ENCODE measurements at places on chromosomes 3 and 15. TPM values are rescaled to one million over a fixed set of nuclear protein-coding genes. Genes with fewer than 3 reads are reported as not detected.

- no peak for DNase-seq
Measured at GRCh38 chr3:65472501-65472900, 566.2 kb downstream of the MAGI1 start.

DNA sequence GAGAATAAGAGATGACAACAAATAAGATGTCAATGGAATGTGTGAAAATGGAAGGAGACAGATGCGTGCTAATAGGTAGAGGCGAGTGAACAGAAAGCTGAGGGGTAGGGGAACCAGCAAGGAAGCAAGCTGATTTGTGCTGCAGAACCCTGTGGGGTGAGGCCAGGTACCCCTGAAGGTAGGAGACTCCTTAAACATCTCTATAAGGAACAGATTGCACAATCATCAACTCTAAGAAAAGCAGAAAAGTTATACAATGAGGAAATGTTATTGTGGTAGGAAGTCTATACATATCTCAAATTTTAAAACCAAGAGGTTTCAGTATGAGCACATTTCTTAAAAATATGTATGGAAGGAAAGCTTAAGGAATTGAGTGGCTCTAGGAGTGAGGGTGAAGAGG lies 315.0 kb upstream of the TPM1 start:
- DNase-seq = no peak

DNA sequence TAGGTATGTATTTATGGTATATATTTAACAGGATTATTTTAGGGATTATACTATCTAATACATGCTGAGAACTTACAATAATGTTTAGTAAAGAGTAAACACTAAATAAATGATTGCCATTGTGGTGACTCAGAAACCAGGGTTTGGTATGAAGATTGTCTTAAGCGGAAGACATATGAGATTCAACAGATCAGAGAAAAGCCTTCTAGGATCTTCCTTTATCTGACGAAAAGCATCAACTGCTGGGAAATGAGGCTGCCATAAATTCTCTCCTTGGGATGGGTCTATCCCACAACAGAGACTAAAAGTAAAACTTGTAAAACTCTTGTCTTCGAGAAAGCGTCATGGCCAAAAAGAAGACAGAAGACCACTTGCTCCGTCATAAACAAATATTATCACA lies 1352.2 kb upstream of the EPHA6 start:
- no peak for DNase-seq

- no peak for DNase-seq
Measured at GRCh38 chr3:77462951-77463350, 423.1 kb downstream of the ROBO2 start.

GRCh38 chr3:98058244-98058960 lies 23.3 kb upstream of the GABRR3 start:
- no peak for DNase-seq

GRCh38 chr15:70196372-70197316 lies 98.9 kb upstream of the TLE3 start:
- DNase-seq = peak; percentile 92

GRCh38 chr3:43748179-43748578 lies 57.4 kb downstream of the ABHD5 start:
- peak; percentile 83 for DNase-seq

DNA sequence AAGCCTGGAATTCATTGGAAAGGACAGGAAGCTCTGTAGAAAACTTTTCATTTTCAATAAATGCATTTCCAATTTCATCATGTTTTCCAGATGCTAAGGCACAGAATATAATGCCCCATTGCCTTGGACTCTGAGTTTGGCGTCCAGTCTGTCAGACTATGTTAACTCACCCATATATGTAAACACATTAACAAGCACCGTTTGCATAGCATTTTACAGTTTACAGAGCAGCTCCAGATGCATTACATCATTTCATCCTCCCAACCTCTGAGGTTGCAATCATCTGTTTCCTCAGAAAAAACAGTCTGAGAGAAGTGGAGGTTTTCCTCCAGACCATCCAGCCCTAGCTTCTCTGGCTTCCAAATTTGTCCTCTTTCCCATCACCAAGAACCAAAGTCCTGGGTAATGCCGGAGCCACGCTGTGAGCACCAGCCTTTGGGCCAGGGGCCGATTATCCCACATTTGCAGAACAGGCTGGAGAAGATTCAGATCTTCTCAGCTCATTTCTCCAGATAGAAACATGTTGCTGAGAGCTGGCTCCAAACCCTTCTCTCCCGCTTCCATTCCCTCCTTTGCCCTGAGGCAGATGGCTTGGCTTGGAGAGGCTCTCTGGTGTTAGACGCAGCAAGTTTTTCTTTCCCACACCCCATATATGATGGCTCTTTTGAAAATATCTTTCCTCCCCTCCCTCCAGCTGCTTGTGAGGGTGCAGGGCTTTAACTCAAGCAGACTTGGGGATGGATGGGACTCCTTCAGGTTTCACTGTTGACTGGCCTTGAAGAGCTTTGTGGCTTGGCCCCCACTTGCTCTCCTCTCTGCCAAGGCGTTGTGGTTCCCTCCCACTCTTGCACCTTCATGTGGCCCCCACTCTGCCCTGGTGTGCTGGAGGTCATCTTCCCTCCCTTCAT lies 26.0 kb downstream of the CYP19A1 start:
- DNase-seq = no peak

GRCh38 chr3:13771496-13771895 lies 108.4 kb downstream of the WNT7A start:
- DNase-seq = no peak

GRCh38 chr3:64405211-64405835 lies 180.1 kb upstream of the PRICKLE2 start:
- no peak for DNase-seq

- DNase-seq = peak; percentile 64
Measured at GRCh38 chr3:100650651-100651619, 41.5 kb downstream of the ADGRG7 start.

GRCh38 chr15:99651023-99651807 lies 82.0 kb downstream of the LYSMD4 start:
- DNase-seq = peak; percentile 85

DNA sequence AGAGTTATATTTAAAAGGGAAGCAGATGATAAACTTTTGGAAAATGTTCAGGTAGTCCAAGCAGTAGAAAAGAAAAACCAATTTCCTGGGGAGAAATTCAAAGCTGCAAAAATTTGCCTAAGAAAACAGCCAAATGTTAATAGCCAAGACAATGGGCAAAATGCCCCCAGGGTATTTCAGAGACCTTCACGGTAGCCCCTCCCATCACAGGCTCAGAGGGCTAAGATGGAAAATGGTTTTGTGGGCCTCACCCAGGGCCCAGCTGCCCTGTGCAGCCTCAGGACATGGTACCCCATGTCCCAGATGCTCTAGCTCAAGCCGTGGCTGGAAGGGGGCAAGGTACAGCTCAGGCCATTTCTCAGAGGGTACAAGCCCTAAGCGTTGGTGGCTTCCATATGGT lies 391.0 kb downstream of the ZIC4 start:
- no peak for DNase-seq

DNA sequence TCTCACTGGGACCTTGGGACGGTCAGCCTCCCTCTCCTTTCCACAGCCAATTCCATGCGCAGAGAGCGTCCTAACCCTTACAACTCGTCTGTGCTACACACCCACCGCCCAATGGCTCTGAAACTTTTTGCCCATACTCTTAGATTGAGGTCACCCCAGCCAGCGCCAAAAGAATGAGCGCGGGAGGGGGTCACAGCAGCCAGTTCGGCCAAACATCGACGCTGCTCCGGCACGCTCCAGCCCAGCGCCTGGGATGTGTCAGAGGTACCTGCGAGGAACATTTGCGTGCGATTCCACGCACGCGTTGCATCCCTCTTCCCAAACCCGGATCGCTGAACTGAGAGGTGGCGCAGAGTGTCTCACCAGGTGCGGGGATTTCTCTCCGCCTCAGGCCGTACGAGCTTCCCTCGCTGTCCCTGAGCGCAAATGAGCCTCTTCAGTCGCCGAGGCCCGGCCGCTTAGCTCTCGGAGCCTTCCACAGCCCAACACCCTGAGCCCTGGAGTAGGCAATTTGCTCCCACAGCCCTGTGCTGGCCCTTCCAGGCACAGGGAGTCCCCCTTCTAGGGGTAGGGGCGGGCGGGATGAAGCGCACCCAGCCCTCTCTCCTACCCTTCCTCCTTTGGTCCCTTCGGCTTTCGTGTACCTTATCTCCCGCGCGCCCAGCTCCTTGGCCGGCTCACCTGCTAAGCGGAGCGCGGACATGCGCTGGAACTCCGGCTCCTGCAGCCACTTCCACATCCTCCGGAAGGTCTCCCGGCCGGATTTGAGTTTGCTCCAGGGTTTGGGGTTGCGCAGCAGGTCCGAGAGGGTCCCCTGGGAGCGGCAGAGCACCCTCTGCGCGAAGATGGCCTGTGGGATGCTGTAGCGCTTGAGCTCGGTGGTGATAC lies 1.8 kb downstream of the ONECUT1 start:
- no peak for DNase-seq

DNA sequence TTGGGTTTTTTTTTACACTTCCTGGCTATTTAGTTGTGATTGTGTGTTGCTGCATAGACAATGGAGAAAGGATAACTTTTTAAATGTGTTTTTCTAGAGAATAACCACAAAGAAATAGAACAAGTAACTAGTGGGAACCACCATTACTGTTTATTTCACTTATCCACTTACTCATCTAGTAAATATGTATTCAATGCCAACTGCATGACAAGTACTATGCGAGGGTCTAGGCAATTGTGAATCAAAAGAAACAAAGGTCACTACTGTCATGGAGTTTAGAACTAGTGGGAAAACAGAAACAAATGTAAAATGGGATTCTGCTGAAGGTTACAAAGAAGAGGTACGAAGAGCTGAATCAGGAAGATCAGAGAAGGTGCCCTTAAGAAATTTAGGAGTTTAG lies 600.9 kb upstream of the ROBO2 start:
- peak; percentile 42 for DNase-seq

GRCh38 chr15:77819851-77820728 lies 187.4 kb upstream of the LINGO1 start:
- DNase-seq = no peak

- DNase-seq = no peak
Measured at GRCh38 chr15:84934942-84935729, 46.5 kb upstream of the PDE8A start.

GRCh38 chr3:59970376-59970775 lies 920.6 kb upstream of the CFAP20DC start:
- no peak for DNase-seq

- DNase-seq = no peak
Measured at GRCh38 chr3:152318512-152318911, 49.8 kb downstream of the MBNL1 start.

DNA sequence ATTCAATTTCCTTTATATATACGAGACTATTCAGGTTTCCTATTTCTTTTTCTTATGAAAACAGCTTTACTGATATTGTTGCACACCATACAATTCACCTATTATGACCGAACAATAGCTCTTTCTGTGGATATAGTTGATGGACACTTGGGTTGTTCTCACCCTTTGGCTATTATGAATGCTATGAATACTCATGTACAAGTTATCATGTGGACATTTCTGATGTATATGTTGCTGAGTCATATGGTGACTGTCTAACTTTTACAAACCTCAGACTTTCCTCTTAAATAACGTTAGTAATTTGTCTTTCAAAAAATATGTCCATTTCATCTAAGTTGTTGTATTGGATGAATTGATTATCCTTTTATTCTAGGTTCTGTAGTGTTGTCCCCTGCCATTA lies 15.7 kb upstream of the USF3 start:
- peak; percentile 65 for DNase-seq

- no peak for DNase-seq
Measured at GRCh38 chr15:85681386-85681785, 113.3 kb downstream of the KLHL25 start.

GRCh38 chr3:144687862-144688261 lies 716.2 kb downstream of the DIPK2A start:
- DNase-seq = no peak

- DNase-seq = no peak
Measured at GRCh38 chr15:84079885-84080777, 155.4 kb upstream of the GOLGA6L4 start.

GRCh38 chr15:85858586-85859375 lies 64.1 kb upstream of the KLHL25 start:
- DNase-seq = peak; percentile 54

DNA sequence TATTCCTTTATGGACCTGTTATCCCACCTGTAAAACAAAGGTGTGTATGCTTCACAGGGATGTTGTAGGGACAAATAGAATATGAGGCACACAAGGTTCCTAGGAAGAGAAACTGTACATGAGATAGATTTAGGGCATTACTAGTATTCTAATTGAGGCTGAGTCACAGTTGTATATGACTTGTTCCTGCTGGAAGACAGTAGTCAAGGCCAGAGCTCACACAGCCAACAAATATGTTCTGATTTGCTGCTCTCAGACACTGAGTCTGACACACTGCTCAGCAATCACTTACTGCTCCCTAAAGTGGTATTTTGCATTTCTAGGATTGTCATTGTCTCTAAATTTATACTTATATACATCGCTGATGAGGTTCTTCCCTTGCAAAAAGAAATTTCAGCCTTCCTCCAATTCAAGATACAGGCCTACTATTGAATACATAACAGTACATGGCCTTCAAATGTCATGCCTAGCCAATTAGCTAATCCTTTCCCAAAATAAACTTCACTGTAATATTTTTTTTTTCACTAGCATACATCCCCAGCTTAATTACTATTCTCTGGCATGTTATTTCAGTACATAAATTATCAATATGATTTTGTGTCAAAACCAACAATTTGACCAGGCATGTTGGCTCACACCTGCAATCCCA lies 69.8 kb downstream of the TIGIT start:
- DNase-seq = peak; percentile 54

DNA sequence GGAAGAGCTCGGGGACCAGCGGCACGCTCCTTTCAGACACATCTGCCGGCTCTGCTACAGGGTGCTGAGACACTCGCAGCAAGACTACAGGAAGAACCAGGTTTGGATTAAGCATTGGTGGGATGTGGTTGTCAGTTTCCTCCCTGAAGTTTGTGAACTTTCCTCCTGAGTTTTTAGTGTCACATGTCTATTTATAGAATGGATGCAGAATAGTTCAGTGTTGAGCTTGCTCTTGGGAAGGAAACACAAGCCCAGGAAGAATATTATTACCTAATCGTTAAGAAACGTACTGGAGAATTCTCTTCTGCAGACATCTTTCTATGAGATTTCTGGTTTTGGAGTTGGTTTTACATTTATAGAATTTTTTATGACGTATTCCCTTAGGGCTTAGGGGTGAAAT lies 172.0 kb downstream of the ITPR1 start:
- no peak for DNase-seq

- peak; percentile 79 for DNase-seq
Measured at GRCh38 chr3:142315083-142315482, 89.7 kb upstream of the GK5 start.

DNA sequence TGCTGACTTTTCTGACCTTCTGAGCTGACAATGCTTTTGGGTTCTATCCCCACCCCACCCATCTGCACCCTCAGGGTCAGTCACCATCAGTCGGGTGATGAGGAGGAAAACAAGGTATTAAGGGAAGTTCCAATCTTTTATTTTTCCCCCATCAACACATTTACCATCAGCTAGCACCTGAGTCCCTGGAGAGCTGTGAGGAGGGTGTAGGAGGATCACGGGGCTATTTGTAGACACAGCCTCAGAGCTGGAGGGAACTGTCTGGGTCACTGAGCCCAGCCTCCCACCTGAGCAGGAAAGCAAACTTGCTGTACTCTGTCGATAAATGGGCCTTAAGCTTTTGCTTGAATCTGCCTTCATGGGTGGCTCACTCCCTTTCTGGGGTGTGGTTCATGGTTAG lies 24.8 kb upstream of the ZFAND6 start:
- no peak for DNase-seq

Gene TMEM43
- total RNA-seq = 86.4 TPM

Gene SNX22
- total RNA-seq = 2.3 TPM

Gene GPR62
- total RNA-seq = 0.23 TPM

Gene CYP8B1
- total RNA-seq = not detected

Gene AHSG
- 0.32 TPM for total RNA-seq

Gene SLC12A1
- not detected for total RNA-seq

Gene RUBCN
- 42.9 TPM for total RNA-seq

Gene TLR9
- not detected for total RNA-seq

Gene REC114
- not detected for total RNA-seq

Data from HT1080 (cell line).